ENCODE measurements at places on chromosomes 1 and 21.

DNA sequence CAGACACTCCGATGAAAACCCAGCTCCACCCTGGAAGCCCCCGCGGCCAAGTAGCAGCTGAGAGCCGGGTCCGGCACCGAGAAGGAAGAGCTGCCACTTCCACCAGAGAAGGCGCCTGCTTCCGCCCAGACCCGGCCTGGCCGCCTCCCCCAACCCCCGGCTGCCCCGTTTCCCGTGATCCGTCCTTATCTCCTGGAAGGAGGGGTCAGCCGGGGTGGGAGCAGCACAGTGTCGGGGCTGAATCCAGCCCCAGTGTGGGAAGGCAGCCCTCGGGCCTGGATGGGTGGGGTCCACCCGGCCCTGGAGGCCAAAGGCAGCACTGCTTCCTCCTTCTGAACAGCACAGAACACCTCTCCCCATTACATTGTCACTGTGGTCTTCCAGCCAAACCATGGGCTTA, 69.4 kb downstream of the MEGF6 start:
- no peak for DNase-seq

- no peak for DNase-seq
Measured at GRCh38 chr1:98172578-98172977, 251.7 kb upstream of the DPYD start.

DNA sequence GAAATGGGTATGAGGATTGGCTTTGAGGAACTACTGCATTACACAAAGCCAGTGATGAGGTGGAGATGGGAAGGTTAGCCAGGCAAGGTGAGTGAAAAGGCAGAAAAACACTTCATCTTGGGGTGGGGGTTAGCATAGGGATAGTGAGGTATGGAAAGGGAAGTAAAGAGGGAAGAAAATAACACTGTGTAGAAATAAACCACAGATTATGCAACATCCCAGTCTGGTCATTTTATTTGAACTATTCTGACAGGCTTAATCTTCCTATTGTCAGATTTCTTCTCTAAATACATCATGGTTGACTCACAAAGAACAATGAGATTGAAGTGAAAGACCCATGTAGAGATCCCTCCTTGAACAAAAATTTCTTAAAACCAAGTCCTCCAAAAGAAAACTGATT, 640.2 kb downstream of the PTPRC start:
- DNase-seq, result no peak

GRCh38 chr1:40884055-40884795, 22.1 kb upstream of the CITED4 start:
- no peak for DNase-seq

- no peak for DNase-seq
Measured at GRCh38 chr1:87203904-87204303, 124.8 kb upstream of the LMO4 start.

DNA sequence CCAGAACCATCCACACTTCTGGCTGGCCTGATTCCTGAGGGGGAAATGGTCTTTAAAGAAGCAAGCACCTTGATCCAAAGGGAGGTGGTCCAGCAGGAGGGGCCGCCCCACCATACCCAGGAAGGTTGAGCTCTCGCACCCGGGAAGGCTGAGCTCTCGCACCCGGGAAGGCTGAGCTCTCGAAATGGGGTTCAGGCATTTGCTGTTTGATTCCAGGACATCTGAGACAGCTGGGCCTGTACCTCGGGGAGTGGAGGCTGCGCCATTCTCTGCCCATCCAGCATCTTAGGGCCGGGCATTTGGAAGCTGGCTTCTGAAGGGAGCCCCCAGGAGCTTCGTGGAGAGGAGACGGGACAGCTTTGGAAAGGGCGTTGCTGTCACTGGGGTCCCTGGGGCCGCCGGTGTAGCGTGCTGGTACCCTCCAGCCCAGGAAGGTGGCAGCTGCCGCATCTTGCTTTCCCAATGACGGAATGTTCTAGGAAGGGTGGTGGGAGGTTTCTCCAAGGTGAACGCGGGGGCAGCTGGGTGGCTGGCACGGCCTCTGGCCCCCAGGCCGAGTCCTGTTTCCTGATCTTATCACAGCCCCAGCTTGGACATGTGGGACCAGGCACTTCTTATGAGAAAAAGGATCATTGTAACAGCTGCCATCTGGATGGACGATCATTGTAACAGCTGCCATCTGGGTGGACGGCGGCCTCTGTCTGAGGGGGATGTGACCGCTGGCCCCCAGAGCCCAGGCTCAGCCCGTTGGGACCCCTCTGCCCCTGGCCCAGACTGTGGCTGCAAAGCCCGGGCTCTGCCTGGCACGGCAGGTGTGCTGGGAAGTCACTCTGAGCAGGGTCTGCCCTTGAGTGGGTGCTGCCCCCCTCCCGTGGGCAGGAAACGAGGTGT, 61.6 kb downstream of the COL18A1 start:
- DNase-seq, result no peak

GRCh38 chr1:151476083-151476482, 16.8 kb upstream of the POGZ start:
- no peak for DNase-seq

- no peak for DNase-seq
Measured at GRCh38 chr21:28106370-28106890, 886.2 kb downstream of the LTN1 start.

DNA sequence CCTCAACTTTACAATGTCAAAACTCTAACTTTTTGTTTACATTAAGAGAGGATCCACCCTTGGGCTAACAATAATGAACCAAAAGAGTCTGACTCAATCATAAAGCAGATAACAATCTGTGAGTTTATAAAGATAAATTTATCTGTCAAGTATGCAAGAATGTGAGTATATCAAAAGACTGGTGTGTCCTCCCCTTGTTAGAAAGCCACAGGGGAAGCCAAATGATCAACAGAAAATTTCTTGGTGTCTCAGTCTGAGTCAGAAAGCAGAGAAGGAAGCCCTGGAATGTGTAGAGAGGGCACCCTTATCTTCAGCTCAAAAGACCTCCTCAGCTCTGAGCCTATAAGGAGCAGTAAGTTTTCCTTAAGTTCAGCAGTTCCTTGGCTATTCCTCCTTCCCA, 13.9 kb upstream of the PDIK1L start:
- DNase-seq, result no peak

DNA sequence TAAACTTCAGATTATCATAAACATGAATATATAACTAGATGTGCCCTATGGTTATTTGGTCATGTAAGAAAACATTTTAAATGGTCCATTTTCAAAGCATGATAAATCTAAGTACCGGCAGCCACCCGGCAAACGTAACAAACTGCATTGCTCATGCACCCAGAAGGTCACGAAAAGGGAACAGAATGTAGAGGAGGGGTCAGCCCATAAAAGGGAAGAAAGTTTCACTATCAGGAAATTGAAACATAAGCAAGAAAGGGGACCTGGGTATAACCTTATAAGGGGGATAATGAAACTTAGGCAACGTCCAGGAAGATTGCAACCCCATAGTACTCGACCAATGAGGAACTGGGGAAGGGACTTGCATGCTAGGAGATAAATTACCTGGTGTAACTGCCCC, 421.2 kb upstream of the ZRANB2 start:
- DNase-seq, result no peak

GRCh38 chr1:32773764-32774463, 43.2 kb downstream of the YARS1 start:
- no peak for DNase-seq

DNA sequence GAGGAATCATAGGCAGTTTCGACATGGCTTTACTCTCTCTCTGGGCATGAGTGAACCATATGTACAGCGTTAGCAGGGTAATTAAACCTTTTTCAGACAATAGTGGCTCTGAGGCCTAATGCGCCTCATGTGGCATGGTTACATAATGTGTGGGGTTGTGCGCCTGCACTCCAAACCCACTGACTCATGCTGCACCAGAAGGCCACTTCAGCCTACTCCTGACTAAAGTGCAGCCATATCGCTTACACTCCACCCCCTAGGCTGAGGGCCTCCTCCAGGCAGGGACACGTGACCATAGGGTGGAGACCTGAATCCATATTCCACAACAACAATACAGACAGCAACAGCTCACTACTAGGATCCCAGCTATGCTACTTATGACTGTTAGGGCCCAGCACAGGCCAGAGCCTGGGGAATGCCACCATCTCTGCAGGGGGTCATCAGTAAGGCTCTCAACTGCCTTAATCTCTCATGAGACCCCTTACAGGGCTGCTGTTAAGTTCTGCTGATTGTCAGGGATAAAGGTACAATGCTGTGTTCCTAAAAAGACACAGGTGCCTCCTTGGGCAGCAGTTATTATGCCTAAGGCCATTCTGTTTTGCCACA, 13.4 kb upstream of the ODF2L start:
- no peak for DNase-seq

- DNase-seq, result no peak
Measured at GRCh38 chr1:183164963-183165362, 21.1 kb upstream of the LAMC2 start.

DNA sequence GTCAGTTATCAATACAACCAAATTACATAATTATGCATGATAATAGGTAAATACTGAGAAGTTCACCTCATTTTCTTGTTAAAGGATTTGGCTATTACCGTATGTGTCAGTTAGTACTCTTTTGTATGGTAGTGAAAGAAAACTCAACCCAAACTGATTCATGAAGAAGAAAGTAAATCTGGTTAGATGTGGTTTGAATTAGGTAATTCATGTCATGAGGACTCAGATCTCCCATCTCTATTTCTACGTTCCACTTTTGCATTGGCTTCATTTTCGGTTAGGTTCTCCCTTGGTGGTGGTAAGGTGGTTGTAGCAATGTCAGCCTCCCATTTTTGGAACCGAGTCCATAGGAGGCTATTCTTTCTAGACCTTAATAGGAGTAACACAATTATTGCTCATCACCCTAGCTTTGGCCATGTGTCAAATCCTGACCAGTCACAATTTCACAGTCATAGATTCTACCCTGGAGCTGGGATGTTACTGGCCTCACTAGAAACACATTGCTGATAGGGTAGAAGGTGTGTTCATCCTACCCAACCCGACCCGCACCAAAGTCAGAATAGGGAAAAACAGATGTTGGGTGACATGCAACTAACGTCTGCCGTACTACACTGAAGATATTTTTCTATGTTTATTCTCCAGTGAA, 97.6 kb downstream of the OSBPL9 start:
- no peak for DNase-seq

GRCh38 chr1:30471307-30471706, 252.1 kb downstream of the MATN1 start:
- DNase-seq, result no peak

GRCh38 chr1:205286335-205286950, 35.1 kb downstream of the NUAK2 start:
- no peak for DNase-seq

GRCh38 chr1:204976646-204977045, 66.4 kb upstream of the CNTN2 start:
- DNase-seq, result no peak

GRCh38 chr1:177448652-177449357, 278.0 kb downstream of the BRINP2 start:
- DNase-seq, result no peak

DNA sequence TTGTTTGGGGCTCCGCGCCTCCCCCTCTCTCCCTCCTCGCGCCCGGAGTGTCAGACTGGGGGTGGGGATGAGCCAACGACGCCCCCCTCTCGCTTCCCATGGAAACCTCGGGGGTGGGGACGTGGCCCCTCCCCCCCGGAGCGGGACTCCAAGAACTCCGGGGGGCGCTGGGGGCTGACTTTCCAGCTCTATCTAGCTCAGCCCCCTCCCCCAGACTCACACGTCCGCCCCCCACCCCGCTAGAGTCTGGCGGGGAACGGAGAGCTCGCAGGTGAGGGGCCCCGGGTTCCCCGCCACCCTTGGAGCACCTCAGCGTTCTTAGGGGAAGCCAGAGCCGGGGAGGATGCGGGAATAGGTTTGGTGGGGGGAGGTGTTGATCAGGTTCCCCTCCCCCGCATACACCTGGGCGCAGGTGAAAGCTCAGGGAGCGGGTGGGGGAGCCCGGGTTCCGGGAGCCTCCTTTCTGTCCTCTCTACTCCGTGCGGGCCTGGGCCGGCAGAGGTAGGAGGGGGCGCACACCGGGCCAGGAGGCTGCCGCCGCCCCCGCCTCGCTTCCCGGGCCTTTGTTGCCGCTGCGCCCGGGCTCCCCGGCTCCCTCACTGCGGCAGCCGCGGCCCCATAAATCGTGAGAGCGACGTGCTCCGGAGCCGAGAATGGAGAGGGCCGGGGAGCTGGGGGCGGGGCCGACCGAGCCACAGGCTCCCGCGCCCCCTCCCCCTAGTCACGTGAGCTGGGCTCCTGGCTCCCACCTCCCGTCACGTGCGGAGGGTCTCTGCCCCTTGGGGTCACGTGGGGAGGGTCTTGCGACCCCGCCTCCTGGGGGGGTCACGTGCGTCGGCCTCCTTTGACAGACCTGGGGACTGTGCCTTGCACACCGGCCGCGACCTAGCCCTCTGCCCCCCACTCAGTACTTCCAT, 1.9 kb downstream of the EFNA3 start:
- DNase-seq, result peak; percentile 92

DNA sequence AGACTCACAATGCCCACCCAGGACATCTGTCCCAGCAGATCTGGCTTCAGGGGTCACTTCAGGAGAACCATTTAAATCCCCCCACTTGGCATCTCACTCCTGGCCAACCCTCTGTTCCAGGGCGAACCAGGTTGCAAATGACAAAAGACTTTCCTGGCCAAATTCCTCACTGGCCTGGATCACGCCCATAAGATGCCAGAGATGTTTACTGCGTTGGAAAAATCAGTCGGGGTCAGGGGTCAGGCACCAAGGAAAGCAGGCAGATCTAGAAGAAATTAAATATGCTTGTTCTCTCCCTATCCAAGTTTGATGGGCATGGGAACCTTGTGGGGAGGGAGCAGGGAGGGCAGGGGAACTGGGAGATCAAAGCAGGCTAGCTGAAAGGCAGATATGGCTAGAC, 14.6 kb upstream of the AGTRAP start:
- no peak for DNase-seq

DNA sequence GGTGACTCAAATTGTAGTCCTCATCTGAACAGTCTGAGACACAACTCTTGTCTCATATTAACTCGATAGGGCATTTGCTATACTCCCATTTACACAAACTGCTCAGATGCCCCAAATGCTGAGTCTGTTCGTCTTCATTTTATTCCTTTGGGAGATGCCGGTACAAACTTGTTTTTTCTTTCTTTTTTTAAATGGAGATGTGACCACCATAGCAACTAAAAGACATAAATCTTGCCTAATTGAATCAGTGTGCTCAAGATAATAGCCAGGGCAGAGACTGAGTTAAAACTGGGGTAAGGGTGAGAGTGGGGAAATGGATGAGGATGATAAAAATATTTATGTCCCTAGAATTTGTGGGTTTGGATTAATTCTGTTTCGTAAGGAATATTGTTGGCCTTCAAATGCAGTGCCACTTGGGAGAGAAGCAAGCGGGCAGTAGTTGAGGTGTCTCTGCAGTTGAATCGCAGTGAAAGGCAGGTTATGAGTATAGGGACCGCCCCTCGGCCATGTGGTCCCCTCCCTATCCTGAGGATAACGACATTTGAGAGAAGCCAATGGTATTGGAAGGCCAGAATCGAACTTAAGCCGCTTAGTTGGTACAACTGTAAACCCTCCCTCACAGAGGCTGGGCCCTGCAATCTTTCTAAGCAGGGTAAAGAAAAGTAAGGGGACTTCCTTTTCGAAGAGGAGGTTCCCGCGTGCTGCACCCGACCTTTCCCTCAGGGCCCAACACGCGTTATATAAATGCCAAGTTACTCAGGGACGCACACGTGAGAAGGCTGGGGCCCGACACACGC, 859 bp upstream of the LRRC8B start:
- peak; percentile 70 for DNase-seq
